ENCODE measurements at places on chromosomes 6 and 20.

- no peak for DNase-seq
These were observed 7.0 kb upstream of the DACT2 start for GRCh38 chr6:168326294-168327261.

- DNase-seq, result no peak
These were observed 35.3 kb downstream of the CHMP4B start for GRCh38 chr20:33846291-33846935.

DNA sequence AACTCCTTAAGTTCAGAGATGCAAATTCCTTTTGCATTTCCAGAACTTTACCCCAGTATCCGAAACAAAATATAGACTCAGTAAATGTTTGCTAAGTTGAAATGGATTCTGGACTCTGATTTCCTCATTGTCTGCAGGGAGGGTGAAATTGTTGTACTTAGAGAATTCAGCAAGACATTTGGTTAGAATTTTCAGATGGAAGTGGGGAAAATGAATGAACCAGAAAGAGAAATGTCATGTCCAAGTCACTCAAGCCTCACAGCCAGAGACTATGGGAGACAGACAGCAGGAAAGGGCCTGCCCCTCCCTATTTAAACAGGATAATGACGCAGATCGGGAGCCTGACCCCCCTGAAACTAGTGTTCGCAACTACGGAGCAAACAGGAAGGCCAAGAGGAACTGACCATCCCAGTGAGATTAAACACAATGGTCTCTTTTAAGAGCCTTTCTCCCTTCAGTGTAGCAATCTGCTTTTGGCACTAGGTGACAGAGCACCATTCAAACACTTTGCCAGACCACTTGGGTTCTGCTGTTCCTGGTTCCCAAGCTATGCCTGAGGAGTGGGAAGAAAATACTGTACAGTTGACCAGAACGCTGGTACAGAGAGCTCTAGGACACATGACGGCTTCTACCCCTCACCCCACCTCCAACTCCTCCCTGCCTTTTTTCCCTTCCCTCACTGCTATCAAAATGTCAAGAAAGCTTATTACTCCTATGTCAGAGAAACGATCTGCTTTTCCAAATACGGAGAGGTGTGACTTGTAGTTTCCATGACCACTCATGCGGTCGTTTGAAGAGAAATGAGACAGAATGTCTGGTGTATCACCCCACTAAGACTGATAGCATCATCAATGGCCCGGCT is 13.7 kb downstream of the NEDD9 start:
- no peak for DNase-seq

- DNase-seq, result no peak
These were observed 50.8 kb upstream of the DSN1 start for GRCh38 chr20:36824142-36824940.

- no peak for DNase-seq
These were observed 29.8 kb upstream of the SCUBE3 start for GRCh38 chr6:35183935-35184334.

DNA sequence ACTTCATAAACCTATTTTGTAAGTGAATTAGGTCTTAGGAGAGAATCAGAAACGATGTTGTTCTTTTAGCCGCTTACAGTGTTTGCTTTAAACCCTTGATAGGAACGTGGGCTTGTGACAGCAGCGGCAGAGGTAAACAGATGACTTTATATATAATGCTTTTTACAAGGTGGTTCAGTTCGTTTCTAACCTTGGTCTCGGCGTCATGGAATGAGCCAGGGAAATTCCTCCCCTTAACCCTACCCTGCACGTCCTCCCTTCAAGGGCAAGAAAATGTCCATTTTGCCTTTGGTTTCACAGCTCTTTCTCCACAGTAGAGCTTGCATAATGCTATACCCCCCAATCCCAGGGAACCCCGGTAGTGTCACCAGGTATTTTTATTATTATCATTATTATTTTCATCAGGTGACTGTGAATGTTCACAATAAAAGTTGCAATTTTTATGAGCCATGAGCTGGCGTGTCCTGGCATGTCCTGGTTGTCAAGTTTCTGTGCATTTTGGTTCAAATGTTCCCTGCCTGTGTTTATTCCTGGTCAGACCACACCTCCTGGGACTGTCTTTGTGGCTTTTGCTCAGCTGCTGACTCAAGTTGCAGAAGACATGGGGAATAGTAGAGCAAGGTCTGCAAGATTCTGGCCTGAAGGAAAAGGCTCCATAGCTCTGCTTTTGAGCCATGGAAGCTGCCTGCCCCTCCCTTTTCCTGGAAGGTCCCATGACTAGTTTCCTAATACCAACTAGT is 112.8 kb upstream of the BMP2 start:
- DNase-seq, result no peak

DNA sequence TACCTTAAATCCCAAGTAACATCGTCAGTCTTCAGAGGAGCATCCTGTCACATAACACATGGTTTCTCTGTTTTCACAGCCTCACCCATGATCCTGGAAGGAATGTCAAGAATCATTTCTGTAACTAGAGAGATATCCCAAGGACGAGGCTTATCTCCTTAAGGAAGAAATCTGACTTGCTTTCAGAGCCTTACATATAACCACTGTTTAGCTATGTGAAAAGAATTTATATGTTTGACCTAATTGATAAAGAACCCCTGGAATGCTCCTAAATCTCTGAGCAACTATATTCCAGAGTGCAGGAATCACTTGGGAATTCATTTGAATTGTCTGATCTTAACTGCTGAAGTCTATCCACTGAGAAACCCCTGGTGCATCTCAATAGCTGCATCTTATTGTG is 243.1 kb downstream of the ALDH8A1 start:
- DNase-seq, result no peak

DNA sequence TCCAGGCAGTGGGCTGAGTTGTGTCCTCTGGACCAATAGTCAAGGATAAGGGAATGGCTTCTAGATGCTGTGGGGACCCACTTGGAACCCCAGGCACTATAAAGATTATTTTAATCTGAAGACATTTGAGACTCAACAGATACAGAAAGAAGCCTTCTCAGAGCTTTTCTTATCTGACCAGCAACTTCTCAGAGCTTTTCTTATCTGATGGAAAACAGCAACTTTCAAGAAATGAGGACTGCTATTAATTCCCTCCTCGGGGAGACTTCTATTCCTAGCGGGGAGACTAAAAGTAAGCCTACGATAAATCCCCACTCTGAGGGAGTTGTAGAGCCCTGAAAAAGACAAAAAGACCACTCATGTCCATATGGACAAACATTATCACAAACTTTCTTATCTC is 160.5 kb downstream of the RNASET2 start:
- no peak for DNase-seq

- no peak for DNase-seq
These were observed 7.9 kb downstream of the IGF2R start for GRCh38 chr6:159976686-159977254.

DNA sequence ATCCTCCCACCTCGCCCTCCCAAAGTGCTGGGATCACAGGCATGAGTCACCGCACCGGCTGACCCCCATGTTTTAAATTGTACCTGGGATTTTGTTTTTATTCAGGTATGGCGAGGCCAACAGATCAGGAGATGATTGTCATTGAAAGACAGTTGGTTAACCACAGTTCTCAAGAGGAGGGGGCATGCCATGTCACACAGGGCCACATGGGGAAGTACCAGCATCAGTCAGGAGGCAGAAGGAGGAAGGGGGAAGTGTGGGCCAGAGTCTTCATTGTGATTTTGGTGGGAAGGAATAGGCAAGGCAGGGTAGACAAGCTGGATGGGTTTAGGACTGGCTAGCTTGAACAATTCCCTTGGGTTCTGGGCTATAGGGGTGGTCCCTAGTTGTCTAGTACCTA is 9.9 kb upstream of the MMP9 start:
- no peak for DNase-seq

DNA sequence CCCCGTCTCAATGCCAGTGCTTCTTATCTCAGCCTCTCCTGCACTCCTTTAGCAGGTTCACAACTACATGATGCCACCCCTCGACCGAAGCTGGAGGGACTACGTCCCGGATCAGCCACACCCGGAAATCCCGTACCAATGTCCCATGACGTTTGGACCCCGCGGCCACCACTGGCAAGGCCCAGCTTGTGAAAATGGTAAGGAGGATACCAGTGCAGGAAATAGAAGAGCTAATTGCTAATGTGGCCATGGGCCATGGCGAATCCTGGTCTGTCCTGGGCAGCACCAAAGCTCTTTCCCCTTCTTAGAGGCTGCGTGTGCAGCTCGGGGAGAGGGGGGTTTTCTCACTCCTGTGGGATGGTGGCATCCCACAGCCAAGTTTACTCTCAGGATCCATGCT is 5.5 kb downstream of the IRF4 start:
- DNase-seq, result no peak

GRCh38 chr6:36353411-36353915 is 16.8 kb upstream of the BNIP5 start:
- DNase-seq, result no peak

GRCh38 chr6:168365422-168366165 is 46.0 kb upstream of the DACT2 start:
- no peak for DNase-seq

DNA sequence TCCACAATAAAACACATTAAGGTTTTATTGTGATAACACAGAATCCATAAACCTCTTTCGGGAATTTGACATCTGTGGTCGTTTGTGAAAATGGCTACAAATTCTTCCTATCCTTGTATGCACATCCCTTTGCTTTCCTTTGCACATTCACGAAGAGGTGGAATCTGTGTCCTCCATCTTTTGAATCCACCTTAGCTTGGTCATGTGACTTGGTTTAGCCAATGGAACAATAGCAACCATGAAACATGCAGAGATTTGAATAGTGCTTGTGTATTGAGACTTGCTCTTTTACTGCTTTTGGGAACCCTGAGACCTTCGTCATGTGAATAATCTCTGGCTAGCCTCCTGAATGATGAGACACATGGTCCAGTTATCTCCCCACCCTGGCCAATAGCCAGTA is 49.7 kb upstream of the NOP56 start:
- DNase-seq, result no peak

DNA sequence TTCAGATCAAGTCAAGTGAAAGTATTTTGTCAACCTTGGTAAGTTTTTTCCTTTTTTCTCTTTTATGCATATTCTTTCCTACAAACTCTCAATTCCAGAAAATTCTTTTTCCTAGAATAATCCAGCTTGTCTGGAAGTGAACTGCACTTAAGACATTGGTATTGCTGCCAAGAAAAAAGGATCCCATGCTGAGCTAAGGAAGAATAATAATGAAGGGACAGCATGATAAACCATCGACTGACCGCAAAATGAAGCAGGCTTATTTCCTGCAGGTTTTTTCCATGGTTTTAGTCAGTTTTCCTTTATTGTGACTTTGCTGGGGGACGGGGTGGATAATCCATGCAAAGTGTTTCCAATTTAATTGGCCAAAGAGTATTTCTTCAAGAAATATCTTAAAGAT is 857.6 kb upstream of the SLC35B3 start:
- DNase-seq, result no peak

- DNase-seq, result no peak
These were observed 92.2 kb upstream of the FAM83B start for GRCh38 chr6:54754406-54754805.

DNA sequence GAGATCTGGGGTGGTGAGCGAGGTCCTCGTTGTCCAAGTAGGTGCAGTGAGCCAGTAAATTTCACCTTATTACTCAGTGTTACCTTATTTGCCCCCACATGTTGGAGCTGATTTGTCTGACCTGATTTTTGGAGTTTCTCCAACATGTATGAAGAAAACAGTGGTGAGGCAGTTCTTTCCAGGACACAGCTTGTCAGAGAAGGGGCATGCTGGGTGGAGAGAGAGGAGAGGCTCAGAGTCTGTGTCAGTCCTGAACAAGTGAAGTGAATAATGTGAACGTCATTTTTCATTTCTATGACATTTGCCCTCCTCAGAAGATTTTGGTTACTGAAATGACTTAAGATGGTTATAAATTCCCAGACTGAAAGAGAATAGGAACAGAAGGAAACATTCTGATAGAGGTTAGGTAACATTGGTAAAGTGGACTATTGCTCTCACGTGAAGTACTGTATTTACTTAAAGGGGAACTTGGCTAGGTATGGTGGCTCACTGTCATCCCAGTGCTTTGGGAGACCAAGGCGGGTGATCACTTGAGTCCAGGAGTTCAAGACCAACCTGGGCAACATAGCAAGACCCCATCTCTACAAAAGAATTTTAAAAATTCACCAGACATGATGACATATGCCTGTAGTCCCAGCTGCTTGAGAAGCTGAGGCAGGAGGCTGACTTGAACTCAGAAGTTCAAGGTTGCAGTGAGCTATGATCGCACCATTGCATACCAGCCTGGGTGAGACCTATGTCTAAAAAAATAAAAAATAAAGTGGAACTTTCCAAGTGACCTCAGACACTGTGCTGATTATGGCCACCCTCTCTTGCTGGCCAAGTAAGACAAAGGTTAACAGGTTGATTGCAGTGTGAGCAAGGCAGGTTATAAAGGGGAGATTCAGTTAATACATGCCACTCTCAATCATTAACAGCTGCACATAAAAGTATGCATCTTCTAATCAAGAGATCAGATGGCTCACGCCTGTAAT is 184.3 kb downstream of the EDN1 start:
- DNase-seq, result no peak

DNA sequence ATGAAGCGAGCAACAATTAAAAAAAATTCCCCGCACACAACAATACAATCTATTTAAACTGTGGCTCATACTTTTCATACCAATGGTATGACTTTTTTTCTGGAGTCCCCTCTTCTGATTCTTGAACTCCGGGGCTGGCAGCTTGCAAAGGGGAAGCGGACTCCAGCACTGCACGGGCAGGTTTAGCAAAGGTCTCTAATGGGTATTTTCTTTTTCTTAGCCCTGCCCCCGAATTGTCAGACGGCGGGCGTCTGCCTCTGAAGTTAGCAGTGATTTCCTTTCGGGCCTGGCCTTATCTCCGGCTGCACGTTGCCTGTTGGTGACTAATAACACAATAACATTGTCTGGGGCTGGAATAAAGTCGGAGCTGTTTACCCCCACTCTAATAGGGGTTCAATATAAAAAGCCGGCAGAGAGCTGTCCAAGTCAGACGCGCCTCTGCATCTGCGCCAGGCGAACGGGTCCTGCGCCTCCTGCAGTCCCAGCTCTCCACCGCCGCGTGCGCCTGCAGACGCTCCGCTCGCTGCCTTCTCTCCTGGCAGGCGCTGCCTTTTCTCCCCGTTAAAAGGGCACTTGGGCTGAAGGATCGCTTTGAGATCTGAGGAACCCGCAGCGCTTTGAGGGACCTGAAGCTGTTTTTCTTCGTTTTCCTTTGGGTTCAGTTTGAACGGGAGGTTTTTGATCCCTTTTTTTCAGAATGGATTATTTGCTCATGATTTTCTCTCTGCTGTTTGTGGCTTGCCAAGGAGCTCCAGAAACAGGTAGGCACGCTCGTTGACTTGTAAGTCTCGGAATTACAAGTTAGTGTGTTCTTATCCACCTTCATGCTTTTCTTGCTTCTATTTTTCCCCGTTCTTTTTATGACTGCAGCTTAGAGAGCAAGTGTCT is at the start of gene EDN1:
EDN1 (plus strand) TSS at position 429 of the 888 bp plus-strand sequence; CDS start at position 698, 269 bp downstream.
- peak; percentile 44 for DNase-seq

- no peak for DNase-seq
These were observed 910 bp upstream of the PCSK2 start for GRCh38 chr20:17225851-17226409.

DNA sequence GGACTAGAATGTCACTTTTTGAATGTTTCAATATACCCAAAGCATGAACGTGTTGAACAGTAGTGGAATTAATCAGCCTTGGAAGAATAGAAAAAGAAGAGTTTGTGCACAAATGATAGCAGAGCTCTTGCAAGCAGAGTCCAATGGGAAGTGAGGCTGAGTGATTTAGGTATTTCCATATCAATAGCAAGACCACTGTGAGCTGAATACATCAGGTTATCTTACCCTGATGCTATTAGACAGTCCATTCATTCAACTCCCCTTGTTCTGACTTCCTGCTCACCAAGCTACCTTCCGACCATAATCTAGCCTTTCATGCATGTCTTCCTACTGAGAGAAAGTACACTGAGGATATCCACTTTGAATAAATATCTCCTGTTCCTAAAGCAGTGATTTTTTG is 349.2 kb upstream of the RNF217 start:
- no peak for DNase-seq
